Left lobe of liver (tissue), 2 donors: ENCODE measurements at places on chromosomes 5 and 9.
A peak's percentile ranks its signal among the peaks of the same experiment; 100 is the strongest.

GRCh38 chr5:90882448-90882847 lies 323.9 kb downstream of the ADGRV1 start:
- DNase-seq, result no peak

GRCh38 chr5:54454602-54455001 lies 897 bp upstream of the HSPB3 start:
- no peak for DNase-seq

GRCh38 chr5:118598311-118598710 lies 390.0 kb downstream of the DTWD2 start:
- DNase-seq, result no peak

DNA sequence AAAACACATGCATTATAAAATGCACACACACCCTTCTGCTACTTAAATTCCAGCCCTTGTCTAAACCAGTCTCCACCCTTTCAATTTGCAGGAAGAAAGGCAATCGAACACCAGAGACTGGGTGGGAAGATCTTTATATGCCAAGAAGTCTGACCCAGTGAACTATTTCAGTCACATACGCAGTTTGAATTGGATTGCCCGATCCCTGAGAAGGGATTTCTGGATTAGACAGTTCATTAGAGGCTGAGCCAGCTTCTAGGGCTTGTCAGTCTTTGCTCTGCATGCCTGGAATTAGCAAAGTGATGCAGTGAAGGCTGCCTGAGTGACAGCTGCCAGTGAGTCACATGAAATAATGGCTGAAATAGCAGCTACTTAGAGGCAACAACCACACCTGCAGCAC lies 159.9 kb downstream of the PPP2R2B start:
- DNase-seq, result no peak

DNA sequence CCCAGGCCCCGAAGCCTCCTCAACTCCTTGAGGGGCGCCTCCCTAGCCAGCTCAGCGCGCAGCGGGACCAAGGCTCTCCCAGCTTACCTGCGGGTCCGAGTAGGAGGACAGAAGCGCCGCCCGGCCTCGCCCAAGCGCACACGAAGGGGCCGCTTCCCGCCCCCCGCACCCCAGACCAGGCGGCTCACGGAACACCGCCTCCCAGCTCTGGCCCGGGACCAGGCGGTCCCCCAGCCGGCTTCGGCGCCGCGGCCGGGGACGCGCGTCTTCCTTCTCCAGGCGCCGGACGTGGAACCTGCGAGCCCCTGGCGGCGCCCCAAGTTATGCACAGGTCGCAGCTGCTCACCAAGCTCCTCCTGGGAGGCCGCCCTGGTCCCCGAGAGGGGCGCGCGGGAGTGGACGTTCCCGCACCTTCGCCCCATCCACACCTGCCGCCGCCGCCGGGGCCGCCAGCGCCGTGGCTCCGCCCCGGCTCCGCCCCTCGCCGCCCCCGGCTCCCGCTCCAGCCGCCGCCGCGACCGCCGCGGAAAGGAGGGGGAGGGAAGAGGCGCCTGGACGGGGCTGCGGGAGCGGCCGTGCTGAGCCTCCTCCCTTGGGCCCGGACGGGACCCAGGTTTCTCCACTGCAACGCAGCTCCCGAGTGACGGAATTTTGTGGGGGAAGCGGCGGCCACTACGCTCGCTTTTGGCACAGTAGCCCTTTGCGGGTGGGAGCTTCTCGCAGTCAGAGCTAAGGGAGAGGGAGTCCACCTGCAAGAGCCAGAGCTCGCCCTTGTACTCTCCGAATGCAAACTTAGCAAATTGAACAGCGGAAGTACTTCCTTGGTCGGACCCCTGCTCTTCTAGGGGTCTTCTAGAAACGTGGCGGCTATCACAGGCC lies 77.5 kb upstream of the IFNE start:
- no peak for DNase-seq

- DNase-seq, result no peak
Observed at GRCh38 chr5:38889424-38889823, 43.6 kb downstream of the OSMR start.

GRCh38 chr5:41356786-41357185 lies 143.5 kb upstream of the C6 start:
- no peak for DNase-seq

GRCh38 chr9:708182-708550 lies 133.3 kb upstream of the DMRT1 start:
- no peak for DNase-seq

DNA sequence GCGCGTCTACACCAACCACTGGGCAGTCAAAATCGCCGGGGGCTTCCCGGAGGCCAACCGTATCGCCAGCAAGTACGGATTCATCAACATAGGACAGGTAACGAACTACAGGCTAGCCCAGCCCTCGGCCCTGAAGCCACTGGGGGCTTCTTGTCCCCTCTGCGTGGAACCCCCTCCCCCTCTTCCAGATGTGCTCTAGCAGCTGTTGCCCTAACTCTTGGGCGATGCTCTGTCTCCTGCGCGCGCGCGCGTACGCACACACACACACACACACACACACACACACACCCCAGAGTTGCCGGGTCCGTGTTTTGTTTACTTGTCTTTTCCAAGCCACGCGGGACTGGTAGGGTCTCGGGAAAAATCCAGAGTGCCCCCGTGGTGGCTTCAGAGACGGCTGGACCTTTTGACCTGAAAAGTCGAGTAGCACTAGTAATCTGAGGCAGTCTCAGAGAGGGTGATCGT lies 836 bp downstream of the PCSK5 start:
- peak; percentile 49 for DNase-seq

GRCh38 chr9:78210841-78211301 lies 25.0 kb upstream of the CEP78 start:
- DNase-seq, result no peak

GRCh38 chr5:67009028-67009427 lies 187.6 kb downstream of the CD180 start:
- no peak for DNase-seq

DNA sequence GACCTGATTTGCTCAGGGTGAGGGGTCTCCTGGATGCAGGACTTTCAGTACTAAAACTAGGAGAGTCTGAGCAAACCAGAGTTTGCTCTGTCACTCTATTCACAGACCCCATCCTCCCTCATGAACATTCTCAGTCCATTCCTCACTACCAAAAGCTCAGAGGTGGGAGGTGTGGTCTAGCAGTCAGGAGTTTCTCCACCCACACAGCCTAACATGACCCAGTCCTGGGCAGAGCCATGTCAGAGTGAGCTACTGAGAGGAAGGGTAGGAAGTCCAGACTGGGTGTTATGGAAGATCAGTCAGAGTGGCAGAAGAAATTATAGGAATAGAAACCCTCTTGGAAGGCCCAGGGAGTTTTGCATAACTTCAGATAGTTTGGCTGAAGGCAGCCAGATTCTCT lies 113.3 kb upstream of the GRAMD2B start:
- DNase-seq, result no peak

DNA sequence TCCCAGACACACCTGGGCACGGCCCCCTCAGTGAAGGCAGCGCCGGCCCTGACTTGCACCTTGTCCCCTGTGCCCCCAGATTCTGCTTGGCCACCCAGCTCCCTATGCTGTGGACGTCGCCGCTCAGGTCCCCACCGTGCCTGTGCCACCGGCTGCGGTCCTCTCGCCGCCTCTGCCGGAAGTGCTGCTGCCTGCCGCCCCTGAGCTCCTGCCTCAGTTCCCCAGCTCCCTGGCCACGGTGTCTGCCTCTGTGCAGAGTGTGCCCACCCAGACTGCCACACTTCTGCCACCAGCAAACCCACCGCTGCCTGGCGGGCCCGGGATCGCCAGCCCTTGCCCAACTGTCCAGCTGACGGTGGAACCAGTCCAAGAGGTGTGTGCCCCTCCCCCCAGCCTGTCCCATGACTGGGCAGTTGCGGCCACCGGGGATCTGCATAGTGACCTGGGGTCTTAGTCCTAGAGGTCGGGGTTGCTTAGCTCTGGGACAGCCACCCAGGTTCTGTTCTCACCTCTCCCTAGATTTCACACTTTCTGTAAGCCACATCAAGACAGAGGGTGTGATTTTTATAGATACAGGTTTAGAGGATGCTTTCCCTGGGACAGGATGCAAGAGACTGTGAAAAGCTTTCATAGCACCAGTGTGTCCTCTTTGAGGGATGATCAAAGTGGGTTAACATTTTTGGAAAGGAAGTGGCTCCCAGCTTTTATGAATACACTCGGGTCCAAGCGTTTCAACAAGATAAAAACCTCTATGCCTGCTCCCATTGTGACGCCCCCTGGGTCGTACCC lies 78.0 kb downstream of the WNK2 start:
- DNase-seq, result peak; percentile 43

GRCh38 chr9:131845305-131846298 lies 105.7 kb upstream of the RAPGEF1 start:
- DNase-seq, result no peak

- DNase-seq, result no peak
Observed at GRCh38 chr5:116420540-116420939, 154.1 kb downstream of the SEMA6A start.

- no peak for DNase-seq
Observed at GRCh38 chr5:127011961-127012644, 18.3 kb downstream of the MARCHF3 start.

DNA sequence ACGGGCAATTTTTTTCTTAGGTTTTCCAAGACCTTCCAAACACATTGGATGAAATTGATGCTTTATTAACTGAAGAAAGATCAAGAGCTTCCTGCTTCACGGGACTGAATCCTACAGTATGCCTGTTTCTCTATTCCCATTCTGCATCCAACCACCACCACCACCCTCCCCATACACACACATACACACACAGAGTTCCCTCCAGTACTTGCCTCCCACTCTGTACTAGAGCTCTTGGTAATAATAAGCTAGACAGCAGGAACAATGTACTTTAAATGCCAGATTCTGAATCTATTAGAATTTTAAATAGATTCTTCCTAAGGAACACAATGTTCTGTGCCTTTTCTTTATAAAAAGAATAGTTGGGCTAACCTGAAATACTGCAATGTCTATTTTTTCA lies 67.4 kb downstream of the KLF9 start:
- DNase-seq, result no peak

GRCh38 chr5:171628633-171628974 lies 157.0 kb upstream of the SMIM23 start:
- no peak for DNase-seq

DNA sequence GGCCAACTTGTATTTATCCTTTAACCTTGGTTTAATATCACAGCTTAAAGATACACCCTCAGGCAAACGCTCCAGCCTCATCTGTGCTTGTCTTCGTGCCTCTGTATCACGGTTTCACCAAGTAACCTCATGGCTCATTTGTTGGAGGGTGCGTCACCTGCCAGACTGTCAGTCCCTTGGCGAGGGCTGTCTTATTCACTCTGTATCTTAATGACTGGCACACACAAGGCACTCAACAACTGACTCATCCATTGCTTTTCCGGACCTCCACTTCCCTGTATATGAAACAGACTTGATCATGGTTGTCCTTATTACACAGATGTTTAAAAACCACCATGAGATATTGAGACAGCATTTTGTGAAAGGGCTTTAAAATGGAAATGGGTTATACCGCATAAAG lies 28.0 kb downstream of the LCP2 start:
- DNase-seq, result no peak

DNA sequence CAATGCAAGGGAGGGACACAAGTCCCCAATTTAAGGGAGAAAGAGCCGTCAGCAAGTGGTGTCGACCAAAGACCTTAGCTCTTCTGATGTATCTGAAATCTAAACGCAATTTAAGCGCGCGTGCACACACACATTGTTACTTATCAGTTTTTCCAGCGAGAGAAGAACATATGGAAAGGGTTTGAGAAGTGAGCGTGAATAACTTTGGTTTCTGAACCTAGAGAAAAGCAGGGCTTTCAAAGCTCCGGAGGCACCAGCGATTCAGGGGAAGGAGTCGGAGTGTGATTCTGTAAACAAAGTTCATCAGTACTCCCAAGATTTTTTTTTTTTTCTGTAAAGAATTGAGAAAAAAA lies 191.8 kb downstream of the MEF2C start:
- no peak for DNase-seq

DNA sequence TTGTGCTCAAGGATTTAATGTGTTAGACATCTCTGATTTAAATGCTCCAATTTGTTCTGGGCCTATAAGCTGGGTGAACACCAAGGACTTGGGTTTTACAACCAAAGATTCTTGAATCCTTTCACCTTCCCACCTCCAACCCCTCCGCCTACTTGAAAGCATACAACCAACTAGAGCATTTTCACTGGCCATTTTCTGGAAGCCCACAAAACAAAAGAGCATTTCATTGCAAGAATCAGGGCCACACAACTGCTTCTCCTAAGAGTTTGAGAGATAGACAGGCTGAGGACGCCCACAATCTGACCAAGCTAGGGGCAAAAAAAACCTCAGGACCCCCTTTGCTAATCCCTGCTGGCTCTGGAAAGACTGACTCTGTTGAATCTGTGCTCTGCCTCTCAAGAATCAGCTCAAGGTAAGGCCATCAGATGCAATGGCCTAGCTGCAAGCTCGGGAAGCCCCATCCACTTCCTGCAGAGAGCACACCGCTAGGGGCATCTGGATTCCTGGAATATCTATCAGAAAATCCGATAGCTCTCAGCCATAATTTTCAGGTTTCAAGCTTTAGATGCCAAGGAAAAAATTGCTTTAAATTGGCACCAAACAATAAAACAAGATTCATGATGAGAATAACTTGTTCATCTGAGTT lies 57.7 kb downstream of the RETREG1 start:
- DNase-seq, result no peak

DNA sequence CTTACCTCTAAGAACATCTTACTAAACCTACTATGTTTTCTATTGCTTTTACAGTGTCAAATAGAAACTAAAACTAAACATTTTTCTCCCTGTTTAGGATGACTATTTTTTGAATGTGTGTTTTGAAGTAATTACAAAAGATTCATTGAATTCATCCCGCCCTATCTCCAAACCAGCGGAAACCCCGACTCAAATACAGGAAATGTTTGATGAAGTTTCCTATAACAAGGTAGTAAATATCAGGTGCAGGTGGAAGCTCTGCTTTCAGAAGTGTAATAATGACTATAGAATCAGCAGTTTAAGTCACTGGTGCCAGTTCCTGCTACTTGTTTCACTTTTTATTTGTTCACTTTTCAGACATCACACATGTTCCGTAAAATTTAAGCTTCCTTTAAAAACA lies 20.0 kb downstream of the ERAP2 start:
- no peak for DNase-seq

DNA sequence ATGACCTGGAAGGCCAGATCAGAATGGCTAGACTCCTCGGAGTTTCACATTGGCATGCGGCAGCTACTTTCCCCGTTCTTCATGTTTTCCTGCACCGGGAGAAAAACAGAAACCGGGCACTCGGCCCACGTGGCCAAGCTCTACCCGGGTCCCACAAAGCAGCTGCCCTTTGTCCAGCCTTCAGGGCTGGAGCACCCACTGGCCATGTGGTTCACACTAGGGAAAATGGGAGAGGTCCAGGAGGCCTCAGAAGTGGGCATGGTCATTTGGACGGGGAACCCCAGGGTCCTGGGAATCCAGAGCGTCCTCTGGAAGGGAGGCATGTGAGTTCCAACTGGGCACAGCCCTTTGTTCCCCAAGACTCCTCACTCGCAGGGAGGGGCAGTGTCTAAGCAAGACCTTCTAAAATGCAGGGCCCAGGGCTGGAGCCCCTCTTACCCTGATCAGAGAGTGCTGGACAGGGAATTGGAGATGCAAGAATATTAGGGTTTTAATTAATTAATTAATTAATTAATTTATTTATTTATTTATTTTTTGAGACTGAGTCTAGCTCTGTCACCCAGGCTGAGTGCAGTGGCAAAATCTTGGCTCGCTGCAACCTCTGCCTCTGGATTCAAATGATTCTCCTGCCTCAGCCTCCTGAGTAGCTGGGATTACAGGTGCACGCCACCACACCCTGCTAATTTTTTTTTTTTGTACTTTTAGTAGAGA lies 97.2 kb upstream of the CPEB4 start:
- peak; percentile 89 for DNase-seq
